ENCODE measurements at places on chromosomes 5 and 9.

GRCh38 chr5:134603059-134603458, 29.6 kb downstream of the SAR1B start:
- no peak for DNase-seq

DNA sequence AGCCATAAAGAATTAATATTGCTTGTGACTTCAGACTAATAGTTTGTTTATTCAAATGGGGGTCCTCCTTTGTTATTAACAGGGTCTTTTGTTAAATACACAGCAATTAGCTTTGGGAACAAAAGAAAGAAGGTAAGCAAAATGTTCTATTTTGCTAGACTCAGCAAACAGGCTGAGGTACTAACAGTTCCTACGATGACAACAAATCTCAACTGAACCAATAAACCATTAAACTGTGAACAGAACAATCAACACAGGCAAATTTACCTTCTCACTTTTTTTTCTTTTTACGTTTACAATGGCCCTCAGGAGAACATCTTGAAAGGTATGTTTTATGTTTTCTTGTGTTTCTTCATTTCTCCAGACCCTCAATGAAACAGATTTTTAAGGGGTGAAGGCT, 207.2 kb downstream of the NFIB start:
- no peak for DNase-seq

- DNase-seq = no peak
Measured at GRCh38 chr5:10470669-10471068, 29.0 kb downstream of the ROPN1L start.

DNA sequence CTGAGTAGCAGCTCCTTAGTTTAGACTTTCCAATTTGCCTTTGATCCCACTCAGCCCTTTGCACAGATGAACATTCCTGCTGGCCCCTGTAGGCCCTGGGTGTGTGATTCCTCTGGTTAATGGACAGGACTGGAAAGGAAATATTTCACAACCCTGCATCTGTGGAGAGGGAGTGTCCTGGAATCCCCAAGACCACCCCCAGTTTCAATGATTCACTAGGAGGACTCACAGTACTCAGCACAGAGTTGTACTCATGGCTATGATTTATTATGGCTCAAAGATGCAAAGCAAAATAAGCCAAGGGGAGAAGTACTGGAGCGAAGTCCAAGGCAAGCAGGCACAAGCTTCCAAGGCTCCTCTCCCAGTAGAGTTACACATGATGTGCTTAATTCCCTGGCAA, 42.4 kb upstream of the TJP2 start:
- DNase-seq = no peak

- no peak for DNase-seq
Measured at GRCh38 chr5:73265641-73266040, 92.6 kb downstream of the TMEM174 start.

DNA sequence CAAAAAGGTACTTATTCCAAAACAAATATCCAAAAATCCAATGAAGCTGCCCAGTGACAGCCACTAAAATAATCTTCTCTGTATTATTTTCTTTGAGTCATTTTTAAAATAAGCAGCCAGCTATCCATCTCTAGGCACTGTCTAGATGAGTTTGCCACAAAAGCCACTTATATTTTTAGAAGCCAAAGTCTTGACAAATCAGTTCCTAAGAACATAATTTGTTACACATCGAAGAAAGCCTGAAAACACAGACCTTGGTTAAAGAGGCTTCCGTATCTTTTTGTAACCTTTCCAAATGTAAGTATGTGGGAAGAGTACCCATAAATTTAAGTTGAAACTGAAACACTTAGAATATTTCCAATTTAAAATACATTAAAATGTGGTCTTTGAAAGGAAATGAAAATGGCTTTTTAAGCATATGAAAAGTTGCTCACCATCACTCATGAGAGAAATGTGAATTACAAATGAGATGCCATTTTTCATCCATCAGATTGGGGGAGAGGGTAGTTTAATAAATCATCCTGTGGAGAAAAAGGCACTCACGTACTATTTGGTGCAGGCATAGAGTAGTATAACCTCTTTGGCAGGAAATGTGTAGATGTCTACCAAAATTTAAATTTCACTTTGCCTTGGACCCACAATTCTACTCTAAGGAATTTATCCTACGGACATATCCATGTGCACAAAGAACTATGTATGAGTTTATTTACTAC, 180.4 kb downstream of the MLLT3 start:
- no peak for DNase-seq

DNA sequence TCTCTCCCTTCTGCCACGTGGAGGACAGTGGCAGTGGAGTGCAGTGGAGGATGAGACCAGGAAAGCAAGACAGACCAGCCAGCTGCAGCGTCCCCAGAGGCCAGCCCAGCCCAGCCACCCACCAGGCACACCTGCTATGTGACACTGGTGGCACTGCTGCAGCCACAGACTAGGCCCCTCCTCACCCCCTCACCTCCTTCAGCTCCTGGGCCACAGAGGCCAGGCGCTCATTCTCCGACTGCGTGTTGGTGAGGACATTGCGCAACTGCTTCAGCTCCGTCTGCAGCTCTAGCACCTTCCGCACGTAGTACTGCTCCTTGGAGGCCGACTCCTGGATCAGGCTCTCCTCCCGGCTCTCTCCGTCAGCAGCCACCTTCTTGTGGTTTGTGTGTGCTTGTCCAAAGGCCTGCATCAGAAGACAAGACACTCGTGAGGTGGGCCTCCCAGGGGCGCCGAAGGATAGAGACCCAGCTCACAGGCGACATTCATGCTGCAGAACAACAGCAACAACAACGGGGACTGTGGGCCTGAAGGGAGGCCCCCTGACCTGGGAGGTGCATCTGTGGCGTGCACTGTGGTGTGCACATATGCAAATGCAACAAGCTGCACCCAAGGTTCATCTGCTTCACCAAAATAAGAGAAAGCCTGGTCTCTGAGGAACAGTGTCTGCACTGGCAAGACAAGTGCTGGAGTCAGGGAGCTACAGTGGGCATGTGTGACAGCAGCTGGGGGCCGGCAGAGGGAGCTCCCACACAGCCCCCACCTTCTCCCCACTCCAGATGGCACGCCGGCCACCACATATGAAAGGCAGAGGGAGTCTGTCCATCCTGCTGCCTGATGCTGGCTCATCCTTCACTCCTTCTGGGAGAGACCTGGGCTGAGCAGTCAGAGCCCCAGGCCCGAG, 35.5 kb downstream of the BICD2 start:
- DNase-seq = no peak

DNA sequence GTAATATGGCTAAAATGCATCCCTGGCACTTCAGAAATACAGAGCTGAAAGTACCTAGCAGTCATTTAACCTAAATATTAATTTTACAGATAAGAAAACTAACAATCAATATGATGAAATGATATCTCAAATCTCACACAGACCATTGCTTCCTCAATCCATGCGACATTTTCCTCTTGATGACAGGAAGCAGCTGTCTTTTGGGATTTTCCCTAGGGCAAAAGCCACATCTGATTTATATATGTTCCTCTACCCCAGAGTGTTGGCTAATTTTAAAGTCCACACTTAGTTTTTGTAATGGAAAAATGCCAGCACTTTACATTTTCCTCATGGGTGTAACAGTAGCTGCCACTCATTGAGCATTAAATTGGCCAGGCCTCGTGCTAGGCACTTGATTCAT, 47.7 kb upstream of the ITGA1 start:
- DNase-seq = no peak

- no peak for DNase-seq
Measured at GRCh38 chr5:154364771-154365170, 81.0 kb upstream of the SAP30L start.

GRCh38 chr9:95266649-95267048, 50.9 kb downstream of the FANCC start:
- no peak for DNase-seq

- DNase-seq = no peak
Measured at GRCh38 chr5:133995883-133996563, 8.8 kb downstream of the VDAC1 start.

GRCh38 chr5:72145348-72145747, 38.1 kb downstream of the MAP1B start:
- DNase-seq = no peak

DNA sequence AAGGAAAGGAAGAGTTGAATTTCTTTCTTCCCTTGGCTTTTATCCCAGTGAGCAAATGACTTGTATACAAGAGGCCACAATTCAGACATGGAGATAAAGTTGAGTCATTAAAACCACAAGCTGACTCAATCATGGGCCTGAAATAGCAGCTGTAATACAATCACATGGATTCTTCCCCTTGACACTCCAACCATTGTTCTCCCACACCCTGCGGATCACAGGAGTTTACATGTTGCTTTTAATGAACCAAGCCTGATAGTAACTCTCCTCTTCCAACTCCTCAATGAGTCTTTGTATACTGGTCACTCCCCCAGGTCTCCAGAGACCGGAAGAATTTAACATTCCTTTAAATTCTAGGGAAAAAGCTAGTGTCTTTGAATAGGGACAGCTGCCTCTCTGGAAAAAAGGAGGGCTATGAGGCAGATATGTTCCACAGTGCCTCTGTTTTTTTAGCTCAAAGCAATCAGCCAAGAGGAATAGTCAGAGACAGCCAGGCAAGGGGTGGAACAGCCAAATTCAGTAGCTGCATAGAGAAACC, 32.4 kb downstream of the PCDHGC5 start:
- no peak for DNase-seq

DNA sequence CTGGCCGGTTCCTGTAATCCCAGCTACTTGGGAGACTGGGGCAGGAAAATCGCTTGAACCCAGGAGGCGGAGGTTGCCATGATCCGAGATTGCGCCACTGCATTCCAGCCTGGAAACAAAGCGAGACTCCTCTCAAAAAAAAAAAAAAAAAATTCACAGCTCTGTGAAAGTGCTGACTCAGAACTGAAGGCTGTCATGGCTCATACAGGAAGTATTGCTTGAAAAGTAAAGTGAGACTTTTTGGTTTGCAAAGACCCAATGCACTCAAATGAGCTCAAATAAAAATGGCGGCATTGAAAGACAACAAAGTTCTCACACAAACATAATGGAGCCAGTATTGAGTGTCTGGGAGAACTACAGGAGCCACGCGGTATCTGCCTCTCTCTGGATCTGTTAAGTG, 202.1 kb downstream of the FBXL7 start:
- no peak for DNase-seq

GRCh38 chr5:11128021-11128420, 367.0 kb upstream of the DAP start:
- no peak for DNase-seq

GRCh38 chr9:78296201-78296892, 578 bp upstream of the PSAT1 start:
- no peak for DNase-seq

DNA sequence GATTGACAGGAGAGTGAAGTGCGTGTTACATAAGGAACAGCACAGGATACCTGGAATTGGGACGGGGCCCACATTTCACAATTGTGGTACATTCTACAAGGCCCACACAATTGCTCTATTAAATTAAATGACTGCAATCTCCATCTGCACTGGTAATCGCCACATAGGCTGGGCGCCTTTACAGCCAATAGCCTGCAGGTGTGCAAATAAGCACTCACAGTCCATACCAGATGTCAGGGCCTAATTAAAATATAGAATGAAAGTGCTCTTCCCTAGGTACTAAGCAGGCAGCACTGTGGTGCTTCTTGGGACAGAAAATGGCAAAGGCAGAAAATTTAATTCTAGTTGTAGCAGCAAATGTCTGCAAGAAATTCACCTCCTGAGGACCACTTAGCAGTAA, 82.7 kb downstream of the ATP10B start:
- DNase-seq = no peak

DNA sequence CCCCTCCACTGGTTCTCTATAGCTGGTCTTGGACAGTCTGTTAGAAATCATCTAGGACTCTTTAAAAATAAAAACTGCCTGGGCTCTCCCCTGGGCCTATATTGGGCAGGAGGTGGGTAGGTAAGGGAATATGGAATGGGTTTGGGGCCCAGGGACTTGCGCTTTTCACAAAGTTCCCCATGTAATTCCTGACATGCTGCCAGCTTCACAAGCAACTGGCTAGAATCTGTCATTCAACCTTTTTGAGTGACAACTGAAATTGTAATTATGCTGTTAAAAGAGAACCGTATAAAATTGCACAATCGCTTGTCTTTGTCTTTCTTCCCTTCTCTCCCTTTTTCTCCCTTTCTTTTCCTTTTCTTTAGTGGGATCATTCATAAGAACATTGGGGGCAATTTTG, 603.1 kb downstream of the EBF1 start:
- DNase-seq = no peak

GRCh38 chr9:127863191-127863621, 8.7 kb upstream of the ENG start:
- no peak for DNase-seq

- DNase-seq = no peak
Measured at GRCh38 chr5:149485655-149486615, 65.3 kb downstream of the CSNK1A1 start.

GRCh38 chr5:4716781-4717180, 423.3 kb upstream of the ADAMTS16 start:
- DNase-seq = no peak

DNA sequence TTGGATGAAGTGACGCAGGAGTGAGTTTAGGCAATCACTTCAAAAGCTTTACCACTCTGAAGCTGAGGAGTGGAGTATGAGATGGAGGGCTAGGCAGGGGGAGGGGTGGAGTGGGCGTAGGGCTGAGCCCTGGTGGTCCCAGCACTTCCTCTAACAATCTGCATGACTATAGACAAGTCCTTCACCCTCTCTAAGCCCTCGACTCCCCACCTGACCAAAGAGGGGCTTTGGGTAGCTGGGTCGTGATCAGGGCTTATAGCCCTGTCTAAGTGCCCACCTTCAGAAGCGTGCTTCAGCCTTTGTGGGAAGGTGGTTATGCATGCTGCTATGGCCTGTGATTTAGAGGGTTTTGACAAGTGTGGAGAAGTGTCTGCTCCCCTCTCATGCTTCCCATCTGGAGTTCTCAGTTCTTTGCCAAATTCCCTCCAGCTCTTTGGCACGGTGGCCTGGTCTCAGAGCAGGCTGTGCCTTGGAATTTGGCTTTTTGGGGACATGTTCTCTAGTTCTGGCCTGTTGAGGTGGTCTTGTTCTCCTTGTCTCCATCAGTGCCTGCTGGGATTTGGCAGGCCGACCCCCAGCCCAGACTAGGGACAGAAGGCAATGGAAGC, 53.0 kb downstream of the ACTBL2 start:
- DNase-seq = no peak

- no peak for DNase-seq
Measured at GRCh38 chr5:68049053-68049713, 166.4 kb upstream of the PIK3R1 start.

DNA sequence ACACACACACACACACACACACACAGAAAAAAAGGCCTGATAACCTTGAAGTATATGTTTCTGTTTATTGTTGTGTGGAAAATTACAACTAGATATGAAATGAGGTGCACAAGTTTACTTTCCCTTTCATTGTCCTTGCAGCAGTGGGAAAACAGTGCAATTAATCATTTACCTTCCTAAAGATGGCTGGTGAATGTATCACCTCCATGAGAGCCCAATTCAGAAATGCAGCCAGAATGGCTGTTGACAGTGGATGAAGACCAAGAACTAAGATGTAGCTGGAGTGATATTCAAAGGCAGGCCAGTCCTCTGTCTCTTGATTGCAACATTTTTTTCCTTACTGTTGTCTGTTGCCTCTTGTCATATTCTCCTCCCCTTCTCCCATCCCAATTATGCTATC, 49.6 kb upstream of the EIF4EBP3 start:
- no peak for DNase-seq
